ENCODE measurements at places on chromosomes 2 and 18. TPM values are rescaled to one million over a fixed set of nuclear protein-coding genes. Genes with fewer than 3 reads are reported as not detected.

BOLL gene
- total RNA-seq: not detected

IDH1 gene
- 181 TPM for total RNA-seq

ANKRD39 gene
- 5.9 TPM for total RNA-seq

CCDC141 gene
- not detected for total RNA-seq

THAP4 gene
- total RNA-seq: 43.4 TPM

GBX2 gene
- not detected for total RNA-seq

CACNB4 gene
- 4.3 TPM for total RNA-seq

CHST9 gene
- not detected for total RNA-seq

RTP5 gene
- total RNA-seq: not detected

C2orf66 gene
- total RNA-seq: 0.36 TPM

PLGLB1 gene
- total RNA-seq: 2.9 TPM

KCNF1 gene
- not detected for total RNA-seq

MYOM1 gene
- 1.8 TPM for total RNA-seq

CNGA3 gene
- total RNA-seq: 0.29 TPM

GKN1 gene
- total RNA-seq: 0.29 TPM

ALLC gene
- not detected for total RNA-seq

TUBA3E gene
- not detected for total RNA-seq

CNDP1 gene
- not detected for total RNA-seq

TUBA4A gene
- 11.9 TPM for total RNA-seq

NT5C1B gene
- not detected for total RNA-seq

C2orf76 gene
- total RNA-seq: 6.5 TPM

WNT10A gene
- not detected for total RNA-seq

TFCP2L1 gene
- total RNA-seq: not detected

GPBAR1 gene
- 0.36 TPM for total RNA-seq

ALPP gene
- not detected for total RNA-seq

CNDP2 gene
- 27.7 TPM for total RNA-seq

RAPGEF4 gene
- total RNA-seq: 0.59 TPM

RBM44 gene
- 0.72 TPM for total RNA-seq

GCKR gene
- total RNA-seq: 1.4 TPM
